ENCODE measurements at places on chromosomes 13 and 19.

GRCh38 chr19:43599635-43600295, 3.4 kb downstream of the ZNF576 start:
- DNase-seq, result no peak

DNA sequence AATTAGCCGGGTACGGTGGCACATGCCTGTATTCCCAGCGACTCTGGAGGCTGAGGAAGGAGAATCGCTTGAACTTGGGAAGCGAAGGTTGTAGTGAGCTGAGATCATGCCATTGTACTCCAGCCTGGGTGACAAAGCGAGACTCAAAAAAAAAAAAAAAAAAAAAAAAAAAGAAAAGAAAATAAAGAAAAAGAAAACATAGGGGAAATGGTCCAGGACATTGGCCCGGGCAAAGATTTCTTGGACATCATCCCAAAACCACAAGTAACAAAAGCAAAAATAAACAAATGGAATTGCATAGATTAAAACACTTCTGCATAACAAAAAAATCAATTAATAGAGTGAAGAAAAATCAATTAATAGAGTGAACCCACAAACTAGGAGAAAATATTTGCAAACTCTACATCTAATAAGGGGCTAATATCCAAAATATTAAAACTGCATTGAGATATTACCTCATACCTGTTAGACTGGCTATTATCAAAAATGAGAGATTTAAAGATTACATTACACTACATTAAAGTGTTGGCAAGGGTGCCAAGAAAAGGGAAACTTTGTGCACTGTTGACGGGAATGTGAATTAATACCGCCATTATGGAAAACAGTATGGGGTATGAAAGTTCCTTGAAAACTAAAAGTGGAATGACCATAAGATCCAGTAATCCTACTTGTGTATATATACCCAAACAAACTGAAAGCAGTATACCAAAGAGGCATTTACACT, 18.5 kb upstream of the ABCC4 start:
- no peak for DNase-seq

GRCh38 chr19:21233691-21234090, 91.9 kb downstream of the ZNF431 start:
- no peak for DNase-seq

DNA sequence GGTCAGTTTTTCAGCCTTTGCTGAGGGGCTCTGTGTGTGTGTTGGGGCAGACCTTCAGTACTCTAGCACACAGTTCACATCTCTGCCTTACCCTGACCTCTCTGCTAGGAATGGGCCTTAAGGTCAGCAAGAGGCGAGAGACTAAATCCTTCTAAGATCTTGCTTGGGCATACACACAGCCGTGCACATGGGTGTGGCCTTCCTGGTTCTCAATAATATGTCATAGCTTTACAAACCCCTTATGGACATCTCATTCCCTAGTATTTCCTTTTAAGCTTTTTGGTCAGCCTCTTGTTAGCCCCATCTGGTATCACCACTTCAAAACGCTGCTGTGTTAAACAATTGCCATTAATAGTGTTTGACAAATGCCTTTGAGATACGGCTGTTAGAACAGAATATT, 69.4 kb upstream of the SPATA13 start:
- no peak for DNase-seq

DNA sequence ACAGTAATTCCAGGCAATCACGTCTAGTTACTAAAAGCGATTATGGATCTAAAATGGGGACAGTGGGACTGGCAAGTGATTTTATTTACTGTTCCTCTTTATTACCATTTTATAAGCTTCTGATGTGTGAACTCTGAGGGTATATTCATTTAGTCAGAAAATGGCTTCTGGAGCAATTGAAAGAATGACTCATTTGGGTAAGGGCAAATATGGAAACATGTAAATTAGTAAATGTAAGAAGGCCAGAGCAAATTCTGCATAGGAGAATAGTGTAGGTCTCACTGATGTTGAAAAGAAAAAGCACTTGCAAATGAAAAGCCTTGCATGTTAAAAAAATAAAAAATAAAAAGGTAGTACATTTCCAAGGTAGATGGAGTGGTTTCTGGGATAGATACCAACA, 262.2 kb downstream of the KLF5 start:
- DNase-seq, result no peak

All from gastrocnemius medialis (tissue), 4 donors.